Forelimb muscle (tissue), 1 donor: ENCODE measurements at places on chromosomes 5 and 9. TPM values are rescaled to one million over a fixed set of nuclear protein-coding genes. Genes with fewer than 3 reads are reported as not detected.

The IL13 gene
- polyA plus RNA-seq = not detected

The IFNA21 gene
- not detected for polyA plus RNA-seq

DNA sequence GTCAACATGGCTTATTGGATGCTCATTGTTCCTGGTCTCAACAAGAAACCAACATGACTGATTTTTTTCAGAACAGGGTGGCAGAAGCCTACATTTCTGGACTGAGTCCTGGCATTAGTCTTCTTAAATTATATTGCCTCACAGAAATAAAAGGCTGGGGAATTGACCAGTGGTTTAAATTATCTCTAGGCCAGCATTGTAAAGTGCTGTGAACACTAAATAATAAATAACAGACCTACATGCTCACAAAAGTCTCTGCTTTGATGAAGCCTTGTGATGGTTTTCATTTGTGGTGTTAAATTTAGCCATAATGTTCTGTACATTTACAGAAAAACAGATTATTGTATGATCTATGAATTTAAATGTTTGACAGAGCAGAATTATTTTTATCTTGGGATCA, 44.7 kb upstream of the CD180 start:
- DNase-seq = no peak

GRCh38 chr9:127903557-127904475, 4.4 kb upstream of the ST6GALNAC6 start:
- DNase-seq = no peak

GRCh38 chr5:68344447-68345111, 129.0 kb downstream of the PIK3R1 start:
- no peak for DNase-seq
